ENCODE measurements at places on chromosomes 4 and X.

DNA sequence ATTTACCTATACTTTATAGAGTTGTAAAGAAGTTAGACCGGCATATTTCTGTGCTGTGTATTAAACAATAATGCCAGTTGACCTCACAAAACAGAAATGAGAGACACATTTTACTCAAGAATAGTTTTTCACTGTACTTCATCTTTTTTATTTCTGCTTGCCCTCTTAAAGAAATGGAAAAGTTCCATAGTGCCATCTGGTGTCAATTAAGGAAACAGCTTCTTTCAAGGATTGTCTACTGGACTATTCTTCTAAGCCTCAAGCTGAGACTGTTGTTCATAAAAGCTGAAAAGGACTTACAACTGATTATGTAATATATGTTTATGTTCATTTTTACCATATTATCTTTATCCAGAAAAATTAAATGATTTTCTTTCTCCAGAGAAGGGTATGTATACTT, 1523.7 kb downstream of the ARAP2 start:
- peak; percentile 57 for DNase-seq

DNA sequence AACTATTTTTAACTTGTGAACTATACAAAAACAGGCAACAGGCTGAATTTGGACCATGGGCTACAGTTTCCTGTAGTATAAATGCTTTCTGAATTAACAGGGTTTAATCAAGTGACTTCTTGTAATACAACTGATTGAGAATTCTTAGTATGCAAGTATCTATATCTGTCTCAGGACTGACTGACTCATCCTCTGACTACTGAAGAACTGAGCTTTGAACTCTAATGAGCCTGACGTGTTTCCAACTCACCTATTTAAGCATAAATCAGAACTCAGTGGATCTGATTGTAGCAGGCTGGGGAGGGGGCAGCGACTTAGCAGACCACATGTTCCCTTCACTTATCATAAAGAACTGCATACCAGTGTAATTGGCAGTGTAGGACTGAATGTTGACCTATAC, 7.8 kb downstream of the SPATA4 start:
- DNase-seq: no peak

GRCh38 chr4:26235500-26235899, 85.3 kb upstream of the RBPJ start:
- DNase-seq: peak; percentile 31

GRCh38 chr4:158018221-158018830, 154.5 kb downstream of the GASK1B start:
- no peak for DNase-seq

DNA sequence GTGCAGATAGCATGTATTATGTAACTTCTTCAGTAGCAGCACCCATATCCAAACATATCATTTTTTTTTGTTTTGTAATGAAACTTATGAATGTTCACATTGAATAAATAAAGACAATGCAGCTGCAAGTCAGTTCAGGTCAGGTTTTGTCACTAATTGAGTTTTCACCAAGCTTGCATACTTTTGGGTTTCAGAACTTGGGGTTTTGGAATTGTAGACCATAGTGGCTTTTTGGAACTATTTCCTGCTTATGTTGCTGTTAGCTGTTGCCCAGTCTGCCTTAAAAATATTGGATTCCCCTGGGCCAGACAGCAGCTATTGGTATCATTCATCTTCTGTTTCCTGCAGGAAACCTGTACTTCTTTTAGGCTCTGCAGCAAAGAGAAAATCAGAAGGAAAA, 113.4 kb upstream of the LIMCH1 start:
- no peak for DNase-seq

DNA sequence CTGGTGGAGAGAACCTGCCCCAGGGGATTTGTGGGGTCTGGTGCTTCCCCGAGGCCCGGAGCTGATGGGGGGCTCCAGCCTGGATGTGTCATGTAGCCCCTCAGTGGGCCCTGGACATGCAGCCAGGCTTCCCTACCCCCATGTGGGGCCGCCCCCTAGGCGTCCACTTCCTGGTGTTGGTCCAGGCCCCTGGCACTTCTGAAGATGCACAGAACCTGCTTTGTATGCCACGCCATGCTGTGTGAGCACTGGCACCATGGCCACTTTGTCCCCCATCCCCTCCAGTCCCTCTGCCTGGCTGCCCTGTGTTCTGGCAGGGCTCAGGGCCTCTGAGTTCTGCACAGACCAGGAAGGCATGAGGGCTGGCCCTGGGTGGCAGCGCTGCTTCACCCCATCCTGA, 29.2 kb downstream of the WFS1 start:
- DNase-seq: no peak

DNA sequence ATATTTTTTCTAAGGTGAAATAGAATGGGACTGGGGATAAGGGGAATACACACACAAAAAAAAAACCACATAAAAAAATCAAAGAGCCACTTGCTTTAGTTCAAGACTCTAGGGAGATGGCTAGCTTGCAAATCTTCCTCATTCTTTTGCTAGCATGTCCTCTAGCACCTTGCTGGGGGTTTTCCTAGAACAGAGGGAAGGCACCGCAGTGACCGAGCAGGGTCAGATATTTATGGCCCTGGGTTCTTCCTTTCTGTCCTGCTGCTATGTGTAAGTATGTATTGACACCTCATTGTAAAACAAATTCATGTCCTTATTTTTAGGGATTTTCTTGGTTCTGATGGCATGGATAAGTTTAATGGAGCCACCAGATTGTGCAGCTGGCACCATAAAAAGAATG, 81.2 kb downstream of the SHISA3 start:
- DNase-seq: no peak

GRCh38 chr4:54197926-54198325, 31.2 kb upstream of the PDGFRA start:
- no peak for DNase-seq

- no peak for DNase-seq
These were observed 11.3 kb downstream of the SCD5 start for GRCh38 chr4:82787342-82787741.

DNA sequence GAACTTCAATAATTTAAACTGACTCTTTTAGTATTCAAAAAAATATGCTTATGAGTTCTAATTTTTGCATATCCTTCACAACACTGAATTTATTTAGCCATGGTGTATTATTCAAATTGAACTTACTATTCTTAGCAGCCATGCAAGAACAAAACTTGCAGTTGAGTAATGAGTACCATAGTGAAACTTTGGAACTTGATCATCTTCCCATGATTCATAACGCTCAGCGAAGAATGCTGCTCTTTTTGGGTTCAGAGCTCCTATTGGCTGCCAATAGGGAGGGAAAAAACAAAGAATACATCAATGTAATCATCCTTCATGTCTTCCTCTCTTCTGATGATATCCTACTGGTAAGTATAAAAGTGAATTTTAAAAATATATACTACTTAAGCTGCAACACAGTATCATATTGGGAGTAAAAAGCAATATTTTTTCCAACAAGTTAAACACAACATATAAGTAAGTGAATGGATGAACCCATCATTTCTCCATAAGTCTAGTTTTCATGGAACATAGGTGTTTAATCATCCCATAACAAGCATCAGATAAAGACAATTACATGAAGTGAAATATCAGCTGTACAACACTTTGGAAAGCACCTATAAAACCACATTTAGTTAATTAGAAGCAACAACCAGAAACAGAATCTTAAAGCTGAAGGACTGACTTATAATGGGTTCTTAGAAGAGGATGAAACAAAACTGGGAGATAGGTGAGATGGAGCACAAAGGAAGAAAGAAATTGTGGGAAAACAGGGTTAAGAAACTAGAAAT, 145.2 kb upstream of the MAB21L2 start:
- no peak for DNase-seq

DNA sequence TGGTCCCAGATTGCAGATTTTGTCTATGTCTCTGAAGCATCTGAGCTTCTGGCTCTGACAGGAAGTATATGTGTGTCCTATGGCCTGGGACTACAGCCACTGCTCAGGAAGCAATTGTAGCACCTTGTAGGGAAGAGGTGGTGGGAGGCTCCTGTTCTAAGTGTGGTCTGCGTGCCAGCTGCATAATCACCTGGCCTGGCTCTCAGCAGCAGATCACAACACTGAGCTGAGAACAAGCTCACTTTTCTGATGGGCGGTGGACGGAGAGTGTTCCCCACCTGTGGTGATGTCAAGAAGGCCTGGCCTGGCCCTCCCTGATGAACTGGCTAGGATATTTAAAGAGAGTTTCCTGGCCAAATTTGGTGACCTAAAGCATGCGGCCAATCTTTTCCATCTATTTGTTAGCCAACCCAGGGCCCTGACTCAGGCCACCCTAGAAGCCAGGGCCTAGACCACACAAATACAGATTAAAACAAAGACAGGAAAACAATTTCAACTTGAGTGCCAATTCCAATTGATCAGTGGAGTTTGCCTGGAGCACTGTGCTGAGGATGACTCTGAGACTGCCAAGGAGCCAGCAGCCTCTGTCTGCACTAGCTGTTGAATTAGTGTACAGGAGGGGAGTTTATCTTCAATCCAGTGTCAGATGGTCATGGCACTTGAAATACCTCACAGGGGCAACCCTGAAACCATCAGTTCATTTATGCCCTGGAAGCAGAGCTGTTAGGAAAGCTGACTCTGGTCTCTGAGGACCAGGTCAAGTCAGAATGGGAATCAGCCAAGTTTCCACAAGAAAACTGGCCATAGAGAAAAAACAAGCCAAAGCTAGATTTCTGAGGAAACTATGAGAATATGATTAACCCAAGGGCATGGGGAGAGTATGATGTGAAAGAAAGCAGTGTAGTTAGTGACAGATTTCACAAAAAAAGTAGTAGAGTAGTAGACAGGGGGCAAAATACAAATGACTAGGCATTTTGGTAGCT, 47.4 kb downstream of the PRDM5 start:
- DNase-seq: no peak

DNA sequence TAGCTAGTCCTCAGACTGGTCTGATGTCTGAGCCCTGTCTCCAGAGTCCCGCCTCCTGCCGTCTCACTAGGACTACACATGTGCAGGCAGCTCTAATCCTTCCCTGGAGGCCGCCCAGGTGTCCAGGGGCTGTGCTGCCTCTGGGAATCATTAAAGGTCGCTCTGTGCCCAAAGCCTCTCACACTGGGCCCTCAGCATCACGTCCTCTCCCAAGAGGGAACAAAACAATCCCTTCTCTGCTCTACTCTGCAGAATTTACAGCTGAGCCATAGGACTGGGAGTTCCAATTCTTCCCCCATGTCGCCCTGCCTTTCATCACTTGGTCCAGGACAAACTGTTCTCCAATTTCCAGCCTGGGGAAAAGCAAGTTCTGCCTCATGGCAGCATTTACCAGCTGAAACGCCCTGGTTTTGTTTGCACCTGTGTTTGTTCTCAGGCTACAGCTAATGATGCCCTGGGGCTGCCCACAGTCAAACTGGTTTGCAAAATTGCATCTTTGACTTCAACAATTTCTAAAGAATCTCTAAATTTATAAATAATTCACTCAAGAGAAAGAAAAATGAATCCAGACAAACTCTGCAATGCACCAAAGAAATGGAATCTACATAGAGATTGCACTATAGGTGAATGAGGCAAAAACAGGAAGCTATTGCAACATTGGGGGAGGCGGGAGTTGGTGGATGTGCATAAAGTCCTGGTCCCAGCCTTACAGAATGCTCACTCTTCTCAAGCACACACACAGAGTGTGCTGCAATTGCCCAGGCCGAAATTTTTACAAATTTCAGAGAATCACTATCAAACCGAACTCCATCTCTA, 7.2 kb upstream of the MRFAP1 start:
- DNase-seq: peak; percentile 85

GRCh38 chr4:16043642-16044498, 40.0 kb downstream of the PROM1 start:
- no peak for DNase-seq

GRCh38 chr4:75886104-75886503, 16.1 kb downstream of the PPEF2 start:
- DNase-seq: no peak

DNA sequence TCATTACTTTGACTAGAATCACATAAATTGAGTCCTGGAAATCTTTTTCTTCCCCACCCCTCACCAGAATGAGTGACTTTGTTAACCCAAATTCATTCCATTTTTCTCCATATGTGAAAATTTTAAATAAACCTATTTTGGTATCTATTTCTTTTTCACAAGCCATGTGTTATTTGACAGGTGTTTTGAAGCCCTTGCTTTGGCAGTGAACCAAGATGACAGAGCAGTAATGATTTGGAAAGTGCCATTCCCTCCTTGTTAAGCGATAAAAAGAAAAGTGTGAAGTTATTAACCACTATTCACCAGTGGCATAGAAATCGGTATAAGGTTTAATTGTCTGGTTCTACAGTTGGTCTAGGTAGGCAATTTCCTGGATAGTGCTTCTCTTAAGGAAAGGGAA, 66.1 kb downstream of the POLA1 start:
- no peak for DNase-seq

DNA sequence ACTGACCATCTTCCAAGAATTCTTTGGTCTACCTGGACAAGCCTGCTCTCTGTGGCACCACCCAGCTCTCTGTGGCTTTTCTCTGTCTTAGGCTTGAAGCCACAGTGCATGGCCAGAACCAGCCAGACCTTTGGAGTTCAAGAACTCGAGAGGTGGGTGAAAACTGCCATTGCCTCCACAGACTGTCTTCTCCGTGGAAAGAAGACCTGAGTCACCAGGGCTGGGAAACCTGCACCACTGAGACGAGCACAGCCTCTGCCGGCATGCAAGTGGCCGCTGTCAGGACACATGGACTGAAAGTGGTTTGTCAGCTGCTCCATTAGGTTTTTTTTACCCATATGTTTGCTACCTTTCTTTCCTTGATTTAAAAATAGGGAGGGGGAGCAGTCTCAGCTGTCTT, 74.5 kb downstream of the MGST2 start:
- DNase-seq: no peak

DNA sequence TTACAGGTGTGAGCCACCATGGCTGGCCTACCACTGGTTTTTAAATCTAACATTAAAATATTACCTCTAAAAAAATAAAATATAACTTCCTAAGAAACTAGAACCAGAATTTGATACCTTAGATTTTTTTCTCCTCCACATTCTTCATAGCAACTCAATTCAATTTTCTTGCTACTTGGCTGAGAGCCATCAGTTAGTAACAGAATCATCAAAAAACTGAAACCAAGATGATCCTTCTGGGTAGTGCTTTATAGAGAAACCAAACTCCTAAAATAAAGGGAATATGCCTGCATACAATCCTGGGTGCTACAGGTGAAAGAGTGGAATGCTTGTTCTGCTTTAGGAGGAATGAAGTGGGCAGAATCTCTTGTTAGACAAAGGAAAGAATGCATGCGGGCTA, 64.4 kb downstream of the RPS3A start:
- no peak for DNase-seq

DNA sequence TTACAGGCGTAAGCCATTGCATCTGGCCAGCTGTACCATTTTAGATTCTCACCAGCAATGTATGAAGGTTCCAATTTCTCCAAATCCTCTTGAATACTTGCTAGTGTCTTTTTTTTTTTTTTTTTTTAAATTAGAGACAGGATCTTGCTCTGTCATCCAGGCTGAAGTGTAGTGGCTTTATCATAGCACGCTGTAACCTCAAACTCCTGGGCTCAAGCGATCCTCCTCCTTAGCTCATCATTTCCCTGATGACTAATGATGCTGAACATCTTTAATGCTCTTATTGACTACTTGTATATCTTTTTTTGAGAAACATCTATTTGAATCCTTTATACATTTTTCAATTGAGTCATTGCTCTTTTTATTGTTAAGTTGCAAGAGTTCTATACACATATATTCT, 40.3 kb downstream of the HDAC8 start:
- no peak for DNase-seq
